ENCODE measurements at places on chromosomes 4 and X.

DNA sequence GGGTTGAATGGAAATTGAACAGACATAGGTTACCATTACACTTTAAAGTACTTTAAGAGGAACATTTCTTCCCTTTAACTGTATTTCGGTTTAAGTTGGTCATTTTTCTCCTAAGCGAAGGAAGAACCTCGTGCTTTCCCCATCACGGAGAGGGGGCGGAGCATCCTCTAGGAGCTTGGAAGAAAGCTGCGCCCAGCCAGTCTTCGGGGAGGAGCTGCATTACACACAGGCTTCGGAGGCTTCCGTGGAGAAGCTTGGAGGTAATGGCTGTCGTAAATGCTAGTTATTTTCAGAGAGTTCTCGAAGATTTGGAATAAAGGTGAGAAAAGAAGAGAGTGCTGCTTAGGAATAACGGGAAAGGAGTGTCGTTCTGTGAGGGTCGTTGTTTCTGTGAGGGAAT, at the start of gene PWWP3B:
TSS of gene PWWP3B (plus strand) at position 199 of the 400 bp plus-strand sequence. CDS start 37,128 bp downstream, outside the sequence.
- DNase-seq: no peak

GRCh38 chrX:12223650-12224049, 85.4 kb downstream of the FRMPD4 start:
- peak; percentile 43 for DNase-seq

DNA sequence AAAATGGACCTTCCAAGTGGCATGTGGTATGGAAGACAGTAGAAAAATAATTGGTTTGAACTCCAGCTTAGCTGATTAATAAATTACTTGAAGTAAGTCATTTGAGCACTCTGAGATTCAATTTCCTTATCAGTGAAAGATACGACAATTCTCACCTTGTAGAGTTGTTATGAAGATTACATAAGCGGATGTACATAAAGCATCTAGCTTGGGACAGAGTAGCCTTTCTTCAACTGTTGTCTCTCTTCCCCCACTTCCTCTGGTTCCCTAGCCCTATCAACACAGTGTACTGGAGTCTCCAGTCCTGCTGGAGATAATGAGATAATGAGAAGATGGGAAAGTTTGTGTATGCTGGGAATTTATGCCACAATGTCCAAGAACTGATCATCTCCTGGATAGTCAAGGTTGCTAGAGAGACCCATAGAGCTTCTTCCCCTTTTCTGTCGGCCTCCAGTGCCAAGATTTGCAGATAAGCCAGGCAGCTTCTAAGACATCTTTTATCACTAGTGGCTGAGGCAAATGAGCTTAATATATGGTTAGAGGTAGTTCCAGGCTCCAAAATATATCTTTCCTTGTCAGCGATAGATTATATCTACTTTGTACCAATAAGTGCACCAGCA, 33.9 kb downstream of the VSIG4 start:
- no peak for DNase-seq

DNA sequence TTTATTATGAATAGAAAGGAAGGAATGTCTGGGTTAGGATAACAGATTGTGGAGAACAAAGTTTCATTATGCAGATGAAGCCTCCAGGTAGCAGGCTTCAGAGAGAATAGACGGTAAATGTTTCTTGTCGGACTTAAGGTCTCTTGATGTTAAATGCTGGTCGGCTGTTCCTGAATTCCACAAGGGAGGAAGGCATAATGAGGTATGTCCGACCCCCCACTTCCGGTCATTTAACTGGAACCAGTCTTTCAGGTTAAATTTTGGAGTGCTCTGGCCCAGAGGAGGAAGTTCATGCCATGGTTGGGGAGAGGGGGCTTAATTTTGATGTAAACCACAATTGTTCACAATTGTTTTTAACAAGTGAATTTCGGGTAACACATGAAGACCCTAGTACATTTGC, 158.1 kb upstream of the VCX3A start:
- DNase-seq: no peak

DNA sequence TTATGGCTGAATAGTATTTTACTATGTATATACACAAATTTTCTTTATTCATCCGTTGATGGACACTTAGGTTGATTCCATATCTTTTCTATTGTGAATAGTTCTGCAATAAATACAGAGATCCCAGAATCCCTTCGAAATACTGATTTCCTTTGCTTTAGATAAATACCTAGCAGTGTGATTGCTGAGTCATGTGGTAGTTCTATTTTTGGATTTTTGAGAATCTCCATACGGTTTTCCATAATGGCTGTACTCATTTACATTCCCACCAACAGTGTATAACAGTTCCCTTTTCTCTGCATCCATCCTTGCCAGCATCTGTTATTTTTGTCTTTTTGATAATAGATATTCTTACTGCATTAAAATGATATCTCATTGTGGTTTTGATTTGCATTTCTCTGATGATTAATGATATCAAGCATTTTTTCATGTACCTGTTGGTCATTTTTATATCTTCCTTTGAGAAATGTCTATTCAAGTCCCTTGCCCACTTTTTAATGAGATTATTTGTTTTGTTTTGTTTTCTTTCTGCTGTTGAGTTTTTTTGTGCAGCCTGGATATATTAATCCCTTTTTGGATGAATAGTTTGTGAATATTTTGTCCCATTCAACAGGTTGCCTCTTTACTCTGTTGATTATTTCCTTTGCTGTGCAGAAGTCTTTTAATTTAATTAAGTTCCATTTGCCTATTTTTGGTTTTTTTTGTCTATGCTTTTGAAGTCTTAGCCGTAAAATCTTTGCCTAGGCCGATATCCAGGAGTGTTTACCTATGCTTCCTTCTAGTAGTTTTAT, 466.7 kb upstream of the TENM3 start:
- DNase-seq: no peak

DNA sequence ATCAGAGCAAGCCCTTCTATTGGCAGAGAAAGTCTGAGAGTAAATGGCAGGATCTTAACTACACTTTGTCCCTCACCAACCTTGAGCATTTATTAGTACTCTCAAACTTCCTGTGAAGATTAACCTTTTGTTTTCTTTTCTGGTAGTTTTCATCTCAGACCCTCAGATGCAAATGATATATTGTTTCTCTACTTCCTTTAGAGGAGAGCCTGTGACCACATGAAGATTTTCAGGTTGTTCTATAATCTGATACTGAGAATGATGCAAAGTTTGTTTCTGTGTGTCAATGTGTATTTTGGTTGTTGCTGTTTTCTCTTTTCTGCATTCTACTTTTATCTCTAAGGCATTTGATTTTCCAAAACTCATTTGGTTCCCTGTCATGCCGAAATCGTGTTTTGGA, 165.8 kb upstream of the CYSLTR1 start:
- no peak for DNase-seq

DNA sequence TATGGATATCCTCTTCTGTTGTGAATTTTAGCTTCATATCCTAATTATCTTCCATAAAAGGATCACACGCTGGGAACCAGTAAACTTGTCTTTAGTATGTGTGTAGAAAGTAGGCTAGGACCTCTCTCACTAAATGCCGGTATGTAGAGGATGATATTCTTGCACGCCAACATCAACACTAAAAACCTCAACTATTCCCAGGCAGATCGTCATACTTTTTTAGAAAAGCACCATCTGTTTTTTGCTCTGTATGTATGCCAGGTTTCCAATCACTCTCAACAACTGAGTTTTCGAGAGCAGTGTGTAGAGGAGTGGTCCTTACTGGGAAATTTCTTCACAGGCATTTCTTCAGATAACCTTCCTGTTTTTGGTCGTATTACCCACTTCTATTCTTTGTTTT, 283.6 kb downstream of the GALNTL6 start:
- peak; percentile 15 for DNase-seq

DNA sequence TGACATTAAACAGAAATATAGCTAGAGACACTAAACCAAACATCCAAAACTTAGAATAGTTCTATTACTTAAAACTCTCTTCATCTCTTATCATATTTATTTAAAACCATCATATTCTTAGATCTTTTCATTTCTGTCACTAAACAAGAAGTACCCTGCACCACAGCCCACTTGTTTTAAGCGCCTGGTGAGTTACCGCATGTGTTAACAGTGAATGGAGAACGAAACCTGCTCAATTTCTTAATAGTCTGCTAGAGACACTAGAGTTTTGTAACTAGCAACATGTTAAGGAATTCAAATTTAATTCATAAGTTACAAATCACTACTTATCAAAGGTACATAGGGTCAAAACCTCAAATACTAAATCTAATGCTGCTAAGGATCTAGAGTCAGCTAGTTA, 111.5 kb downstream of the FBXW7 start:
- DNase-seq: no peak

- DNase-seq: peak; percentile 22
Observed at GRCh38 chr4:26510334-26510964, 20.2 kb upstream of the CCKAR start.

GRCh38 chr4:185700630-185701029, 111.4 kb downstream of the SORBS2 start:
- DNase-seq: no peak

DNA sequence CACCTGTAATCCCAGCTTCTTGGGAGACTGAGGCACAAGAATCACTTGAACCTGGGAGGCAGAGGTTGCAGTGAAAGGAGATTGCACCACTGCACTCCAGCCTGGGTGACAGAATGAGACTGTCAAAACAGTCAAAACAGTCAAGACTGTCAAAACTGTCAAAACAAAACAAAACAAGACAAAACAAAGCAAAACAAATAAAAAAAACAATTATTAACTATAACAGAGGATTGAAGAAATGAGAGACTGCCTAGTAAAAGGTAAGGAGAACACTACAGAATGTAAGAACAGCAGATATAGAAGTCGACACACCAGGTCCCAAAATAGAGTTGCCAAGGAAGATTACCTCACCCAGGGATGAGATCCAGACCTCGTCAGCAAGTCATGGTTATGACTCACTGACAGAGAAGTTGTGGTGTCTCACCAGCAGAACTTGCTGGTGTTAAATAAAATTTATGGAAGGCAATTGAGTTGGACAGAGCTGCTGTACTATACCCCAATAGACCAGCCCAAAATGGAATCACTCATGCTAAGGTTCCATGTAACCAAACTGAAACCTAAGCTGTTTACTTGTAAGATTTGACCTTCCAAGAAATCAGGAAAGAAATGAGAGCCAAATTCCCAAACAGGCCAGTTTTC, 32.1 kb upstream of the GK start:
- peak; percentile 88 for DNase-seq

- DNase-seq: no peak
Observed at GRCh38 chr4:41132055-41132683, 82.2 kb downstream of the APBB2 start.

- DNase-seq: peak; percentile 59
Observed at GRCh38 chr4:5370286-5370685, 319.0 kb downstream of the STK32B start.

DNA sequence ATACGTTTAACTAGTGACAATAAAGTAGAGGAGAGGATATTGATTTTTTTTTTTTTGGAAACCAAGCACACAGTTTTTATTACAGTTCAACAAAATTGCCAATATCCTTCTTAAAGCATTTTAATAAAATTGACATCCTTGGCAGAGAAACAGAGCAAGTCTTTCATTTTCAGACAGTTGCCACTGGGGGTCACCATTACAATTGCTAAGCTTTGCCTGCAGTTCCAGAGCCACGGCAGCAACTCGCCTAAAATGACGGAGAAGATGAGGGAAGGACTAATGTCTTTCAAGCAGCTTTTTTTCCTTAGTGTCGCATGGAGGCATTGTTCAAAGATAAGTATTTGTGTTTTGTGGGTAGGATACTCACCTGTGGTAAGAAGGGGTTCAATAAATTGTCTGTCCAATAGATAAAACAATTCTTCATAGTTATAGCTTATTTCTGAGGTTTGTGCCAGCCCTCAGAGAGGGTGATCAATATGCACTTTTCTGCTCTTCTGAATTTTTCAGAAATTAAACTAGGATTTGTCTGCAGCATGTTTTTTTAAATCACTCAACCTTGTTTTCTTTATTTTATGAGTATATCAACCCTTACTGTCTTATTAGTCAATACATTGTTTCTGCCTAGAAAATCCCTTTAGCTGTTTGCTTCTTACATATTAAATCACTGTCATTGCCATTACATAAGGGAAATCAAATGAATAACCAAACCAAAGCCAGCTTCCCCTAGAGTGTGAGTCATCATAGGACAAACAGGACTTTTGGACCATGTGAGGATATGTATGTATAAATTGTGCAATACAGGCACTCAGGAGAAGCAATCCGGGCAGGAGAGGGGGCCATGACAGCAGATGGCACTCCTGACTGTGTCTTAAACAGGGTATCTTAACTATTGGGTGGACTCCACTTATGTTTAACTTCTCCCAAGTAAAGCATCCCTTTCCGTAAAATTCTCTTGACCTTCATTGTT, 508.1 kb upstream of the ARX start:
- peak; percentile 7 for DNase-seq

DNA sequence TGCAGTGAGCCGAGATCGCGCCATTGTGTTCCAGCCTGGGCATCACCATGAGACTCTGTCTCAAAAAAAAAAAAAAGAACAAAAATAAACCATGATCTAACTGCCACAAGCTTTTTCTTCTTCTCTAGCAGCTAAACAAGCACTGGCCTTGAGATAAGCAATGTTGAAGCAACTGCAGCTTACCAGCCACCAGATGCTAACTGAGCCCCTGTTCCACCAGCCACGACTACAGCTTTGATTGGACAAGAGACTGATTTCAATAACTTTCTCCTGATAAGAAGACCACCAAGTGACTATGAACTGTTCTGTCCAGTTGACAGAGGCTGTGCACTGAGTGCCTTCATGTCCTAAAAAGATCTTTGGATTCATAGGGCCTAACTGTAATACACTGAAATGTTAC, 58.5 kb downstream of the DCTD start:
- DNase-seq: no peak

- DNase-seq: no peak
Observed at GRCh38 chrX:1292575-1293290, 24.1 kb downstream of the CSF2RA start.

- no peak for DNase-seq
Observed at GRCh38 chr4:68907245-68907644, 44.4 kb downstream of the UGT2A3 start.

DNA sequence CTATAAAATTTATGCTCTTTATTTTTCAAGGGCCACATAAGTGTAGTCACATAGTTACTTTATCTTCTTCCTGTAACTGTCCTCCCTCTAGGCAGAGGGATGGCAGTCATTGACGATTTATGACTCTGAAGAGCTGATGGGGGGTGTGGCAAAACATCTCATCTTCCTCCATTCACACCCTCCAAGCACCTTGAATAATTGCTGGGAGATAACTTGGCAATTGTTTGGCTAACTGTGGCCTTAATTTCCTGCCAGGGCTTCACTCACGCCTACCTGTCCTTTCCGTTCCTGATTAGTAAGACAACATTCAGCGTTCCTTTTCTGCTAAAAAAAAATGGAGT, 329.2 kb downstream of the ARHGAP10 start:
- no peak for DNase-seq

DNA sequence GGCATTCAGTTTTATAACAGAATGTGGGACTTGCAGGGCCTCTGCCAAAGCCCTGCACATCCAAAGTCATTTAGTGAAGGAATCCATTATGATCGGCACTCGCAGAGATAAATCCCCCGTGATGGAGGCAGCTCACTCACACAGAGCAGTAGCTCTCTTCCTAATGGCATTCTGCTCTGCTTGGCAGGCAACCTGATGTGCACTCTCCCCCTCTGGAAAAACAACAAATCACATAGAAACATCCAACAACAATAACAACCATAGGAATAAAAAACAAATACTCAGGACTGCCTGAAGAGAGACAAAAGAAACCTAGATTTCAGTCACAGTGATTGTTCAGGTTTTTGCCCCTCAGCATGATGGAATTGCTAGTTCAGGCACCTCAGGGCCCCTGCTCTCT, 59.7 kb downstream of the NAA11 start:
- DNase-seq: no peak
